ENCODE measurements at places on chromosomes 6 and 20. TPM values are rescaled to one million over a fixed set of nuclear protein-coding genes. Genes with fewer than 3 reads are reported as not detected.

Gene RBM24
- total RNA-seq, result 2.5 TPM

Gene BPIFB4
- total RNA-seq, result not detected

Gene PSMB9
- 54.7 TPM for total RNA-seq

Gene RSPH4A
- 0.17 TPM for total RNA-seq

Gene PRPH2
- 5.1 TPM for total RNA-seq

Gene CST4
- 0.17 TPM for total RNA-seq

Gene BPIFB1
- not detected for total RNA-seq

Gene TAB2
- total RNA-seq, result 27.2 TPM

Gene GPX5
- not detected for total RNA-seq

Gene LPA
- not detected for total RNA-seq

Gene PNLDC1
- not detected for total RNA-seq

Gene MLIP
- total RNA-seq, result not detected

Gene SMOC2
- under 0.01 TPM for total RNA-seq

Gene EPB41L1
- total RNA-seq, result 10.3 TPM

Gene BEND3
- 0.83 TPM for total RNA-seq

Gene VGLL2
- not detected for total RNA-seq

Gene COL10A1
- 40.1 TPM for total RNA-seq

Gene RAET1L
- not detected for total RNA-seq

Gene DDO
- 8.7 TPM for total RNA-seq

Gene WFDC5
- not detected for total RNA-seq

Gene SIRPD
- not detected for total RNA-seq

Gene ERVFRD-1
- total RNA-seq, result not detected

Gene KATNA1
- total RNA-seq, result 36.2 TPM

Gene RFX6
- total RNA-seq, result not detected

Gene PKIG
- 140 TPM for total RNA-seq

Gene SPATA25
- 3.6 TPM for total RNA-seq
